Stimulated activated CD8-positive, alpha-beta memory T cell treated with anti-CD3 and anti-CD28 coated beads, Interleukin-15, amount 100 ng/mL, for 48 hours (primary cell): ENCODE measurements at places on chromosomes 2 and 18.

GRCh38 chr2:233241803-233242202, 9.7 kb upstream of the ATG16L1 start:
- DNase-seq: no peak

DNA sequence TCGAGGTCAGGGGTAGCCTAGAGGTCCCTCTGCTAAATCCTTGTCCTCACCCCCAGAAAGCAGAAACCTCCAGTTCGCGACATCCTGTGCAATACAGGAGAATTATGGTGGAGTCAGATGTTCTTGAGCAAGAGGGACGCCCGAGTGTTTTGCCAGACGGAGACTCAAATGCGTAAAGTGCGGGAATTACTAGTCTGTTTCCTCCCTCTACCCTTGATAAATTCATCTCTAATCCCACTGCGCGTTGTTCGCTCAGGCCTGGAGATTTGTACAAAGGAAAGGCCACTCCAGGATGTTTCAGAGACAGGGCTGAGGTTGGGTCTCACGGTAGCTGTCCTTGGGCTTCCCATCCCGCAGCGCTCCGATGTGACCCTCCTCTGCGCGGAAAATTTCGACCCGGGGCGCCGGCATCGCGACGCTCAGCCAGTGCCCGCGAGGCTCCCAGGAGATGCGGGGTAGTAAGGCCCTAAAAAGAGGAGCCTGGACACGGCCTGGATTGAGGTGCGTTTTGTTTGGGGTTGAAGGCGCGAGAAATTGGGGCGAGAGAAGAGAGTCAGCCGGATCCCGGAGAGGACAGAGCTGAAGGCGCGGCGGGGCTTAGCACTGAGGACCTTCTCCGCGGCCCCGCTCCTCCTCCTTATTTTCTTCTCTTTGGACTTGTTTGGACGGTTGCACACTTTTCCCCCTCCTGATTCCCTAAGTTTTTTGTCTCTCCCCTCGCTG, 2.6 kb upstream of the NEUROD1 start:
- no peak for DNase-seq

- DNase-seq: no peak
Observed at GRCh38 chr2:86633155-86633651, 9.5 kb upstream of the RNF103 start.

- DNase-seq: no peak
Observed at GRCh38 chr2:10524341-10524740, 76.2 kb upstream of the ODC1 start.

DNA sequence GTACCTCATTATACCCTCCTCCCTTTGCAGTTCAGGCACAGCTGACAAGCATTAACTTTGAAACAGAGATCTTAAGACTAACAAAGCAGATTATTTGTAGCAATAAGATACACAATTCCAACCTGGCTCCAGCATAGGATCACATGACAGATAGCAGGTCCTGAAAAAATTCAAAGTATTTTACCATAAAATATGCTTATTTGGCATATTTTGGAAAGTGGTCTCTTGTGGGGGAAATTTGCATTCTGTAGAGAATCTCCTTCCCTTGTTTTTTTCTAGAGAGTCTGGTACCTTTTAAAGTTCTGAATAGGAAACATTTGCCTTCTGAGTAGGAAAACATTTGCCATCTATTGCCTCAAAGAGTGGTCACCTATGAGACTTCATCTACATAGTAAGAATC, 212.8 kb upstream of the SH3BP4 start:
- DNase-seq: no peak

DNA sequence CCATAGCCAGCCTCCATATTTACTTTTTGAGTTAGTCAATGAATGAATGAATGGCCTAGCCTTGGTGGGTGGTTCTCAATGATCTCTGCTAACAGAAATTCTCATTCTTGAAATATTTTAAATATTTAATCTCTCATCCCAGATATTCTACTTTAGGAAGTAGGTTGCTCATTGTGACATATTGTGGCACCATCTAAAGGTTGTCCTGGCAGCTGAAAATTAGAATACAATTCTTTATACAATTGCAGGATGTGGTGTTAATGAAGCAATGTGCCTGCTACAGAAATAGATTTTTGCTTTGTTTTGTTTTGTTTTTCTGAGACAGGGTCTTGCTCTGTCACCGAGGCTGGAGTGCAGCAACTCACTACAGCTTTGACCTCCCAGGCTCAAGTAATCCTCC, 35.8 kb downstream of the SCG2 start:
- DNase-seq: no peak

- DNase-seq: no peak
Observed at GRCh38 chr2:229175497-229175863, 95.6 kb downstream of the PID1 start.

GRCh38 chr2:145007960-145008263, 488.0 kb upstream of the ZEB2 start:
- DNase-seq: no peak

- DNase-seq: no peak
Observed at GRCh38 chr2:7618031-7618430, 700.8 kb downstream of the RNF144A start.

DNA sequence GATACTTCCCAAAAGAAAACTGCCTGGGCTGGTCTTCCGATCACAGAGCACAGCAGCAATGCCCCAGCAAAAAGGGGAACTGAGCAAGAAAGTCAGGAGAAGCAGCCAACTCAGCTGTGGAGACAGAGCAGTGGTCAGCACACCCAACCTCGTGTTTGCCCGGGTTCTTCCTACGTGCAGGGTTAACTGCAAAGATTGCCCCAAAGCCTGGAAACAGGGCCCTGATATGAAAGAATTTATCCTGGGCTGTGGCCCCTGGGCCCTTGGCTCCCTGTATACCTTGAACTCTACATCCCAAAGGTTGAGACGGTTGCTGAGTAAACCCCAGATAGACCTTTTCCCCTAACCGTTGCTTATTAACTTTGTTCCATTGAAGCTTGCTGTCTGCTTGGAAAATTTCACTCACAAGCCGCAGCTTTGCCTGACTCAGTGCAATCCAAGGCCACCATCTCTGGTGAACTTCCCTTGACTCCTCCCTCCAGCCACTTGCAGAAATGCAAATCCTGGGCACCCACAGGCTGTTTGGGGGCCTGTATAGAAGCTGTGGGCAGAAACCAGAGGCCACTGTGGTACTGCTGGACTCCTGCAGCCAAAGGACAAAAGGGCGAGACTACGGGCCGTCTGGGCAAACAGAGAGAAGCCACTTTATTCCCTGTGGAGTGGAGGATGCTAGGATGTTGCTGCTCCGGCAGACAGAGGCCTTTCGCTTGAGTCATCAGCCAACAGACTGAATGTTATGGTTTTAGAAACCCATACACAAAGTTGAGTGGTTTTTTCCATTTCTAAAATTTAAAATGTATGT, 18.2 kb downstream of the NRP2 start:
- no peak for DNase-seq

GRCh38 chr2:85151026-85151425, 17.8 kb downstream of the TCF7L1 start:
- DNase-seq: no peak

GRCh38 chr2:70733646-70734180, 34.3 kb downstream of the ADD2 start:
- DNase-seq: no peak

- DNase-seq: no peak
Observed at GRCh38 chr2:2913601-2914120, 464.0 kb downstream of the EIPR1 start.

DNA sequence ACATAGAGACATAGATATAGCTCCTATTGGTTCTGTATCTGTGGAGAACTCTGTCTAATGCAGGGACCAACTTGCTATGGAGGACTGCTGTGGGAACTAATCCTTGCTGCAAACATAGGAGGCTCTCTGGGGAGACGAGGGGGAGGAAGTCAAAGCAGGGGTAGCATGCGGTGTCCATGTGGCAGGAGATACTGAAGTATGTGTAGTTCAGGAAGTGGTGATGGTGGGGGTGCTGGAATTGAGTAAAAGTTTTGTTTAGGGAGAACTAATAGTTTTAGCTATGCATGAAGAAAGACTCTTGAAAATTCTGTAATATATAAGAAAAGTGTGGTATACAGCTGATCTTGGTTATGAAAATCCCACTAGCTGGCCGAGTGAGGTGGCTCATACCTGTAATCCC, 62.0 kb downstream of the ANKRD44 start:
- no peak for DNase-seq

DNA sequence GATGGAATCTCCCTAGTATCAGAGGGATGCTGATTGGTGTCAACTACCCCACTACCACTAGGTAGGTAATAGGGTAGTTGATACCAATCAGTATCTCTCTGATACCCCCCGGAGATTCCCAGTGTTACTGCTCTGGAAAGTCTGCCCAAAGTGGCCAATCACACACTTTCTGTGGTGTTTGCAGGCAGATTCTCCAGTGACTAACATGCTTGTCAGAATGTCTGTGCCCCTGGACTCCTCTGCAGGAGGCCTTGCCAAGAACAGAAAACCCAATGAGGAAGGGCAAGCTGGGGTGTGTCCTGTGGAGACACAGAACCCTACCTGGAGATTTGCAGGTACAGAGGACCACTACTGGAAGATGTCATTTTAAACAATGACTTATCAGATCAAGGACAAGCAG, 135.1 kb downstream of the RIT2 start:
- no peak for DNase-seq

DNA sequence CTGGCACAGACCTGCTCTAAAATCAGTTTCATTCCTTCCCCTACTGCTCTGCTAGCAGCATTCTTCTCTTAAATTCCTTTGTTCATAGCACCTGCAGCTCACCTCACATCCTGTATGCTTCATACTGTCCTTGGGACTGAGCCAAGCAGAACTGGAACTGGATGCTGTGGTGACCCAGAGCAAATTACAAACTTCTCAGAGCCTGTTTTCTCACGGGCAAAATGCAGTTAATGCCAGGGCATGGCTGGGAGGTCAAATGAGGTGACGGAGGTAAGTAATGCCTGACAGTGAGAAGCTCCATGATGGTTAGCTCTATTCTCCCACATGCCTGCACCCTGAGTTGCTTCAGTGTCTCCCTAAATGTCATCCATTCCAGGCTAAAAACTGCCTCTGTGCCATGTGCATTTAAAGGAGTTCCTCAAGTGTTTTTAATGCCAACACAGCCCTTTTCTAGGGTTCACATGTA, 29.7 kb downstream of the C2orf42 start:
- no peak for DNase-seq

- DNase-seq: no peak
Observed at GRCh38 chr2:170142502-170142901, 35.4 kb upstream of the MYO3B start.

- no peak for DNase-seq
Observed at GRCh38 chr2:69717861-69718273, 24.1 kb upstream of the ANXA4 start.

- DNase-seq: no peak
Observed at GRCh38 chr2:101960819-101961337, 30.9 kb upstream of the IL1R2 start.

DNA sequence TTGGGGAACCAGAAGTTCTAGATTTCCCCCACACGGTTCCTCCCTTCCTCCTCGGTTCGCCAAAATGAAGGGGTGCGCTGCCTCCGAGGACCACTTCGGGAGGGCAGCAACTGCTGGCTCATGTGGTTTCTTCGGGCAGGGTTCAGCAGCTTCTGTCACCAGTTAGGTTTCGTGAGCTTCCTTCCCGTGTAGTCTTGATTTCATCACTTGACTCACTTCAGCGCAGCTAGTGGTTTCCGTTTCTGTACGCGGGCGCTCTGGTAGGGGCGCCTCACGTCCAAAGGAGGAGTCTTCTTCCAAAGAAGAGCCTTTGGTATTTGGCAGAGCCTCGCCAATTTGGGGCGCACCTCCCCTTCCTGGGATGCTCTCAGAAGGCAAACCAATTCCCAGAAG, 485 bp upstream of the GALNT3 start:
- peak; percentile 60 for DNase-seq

DNA sequence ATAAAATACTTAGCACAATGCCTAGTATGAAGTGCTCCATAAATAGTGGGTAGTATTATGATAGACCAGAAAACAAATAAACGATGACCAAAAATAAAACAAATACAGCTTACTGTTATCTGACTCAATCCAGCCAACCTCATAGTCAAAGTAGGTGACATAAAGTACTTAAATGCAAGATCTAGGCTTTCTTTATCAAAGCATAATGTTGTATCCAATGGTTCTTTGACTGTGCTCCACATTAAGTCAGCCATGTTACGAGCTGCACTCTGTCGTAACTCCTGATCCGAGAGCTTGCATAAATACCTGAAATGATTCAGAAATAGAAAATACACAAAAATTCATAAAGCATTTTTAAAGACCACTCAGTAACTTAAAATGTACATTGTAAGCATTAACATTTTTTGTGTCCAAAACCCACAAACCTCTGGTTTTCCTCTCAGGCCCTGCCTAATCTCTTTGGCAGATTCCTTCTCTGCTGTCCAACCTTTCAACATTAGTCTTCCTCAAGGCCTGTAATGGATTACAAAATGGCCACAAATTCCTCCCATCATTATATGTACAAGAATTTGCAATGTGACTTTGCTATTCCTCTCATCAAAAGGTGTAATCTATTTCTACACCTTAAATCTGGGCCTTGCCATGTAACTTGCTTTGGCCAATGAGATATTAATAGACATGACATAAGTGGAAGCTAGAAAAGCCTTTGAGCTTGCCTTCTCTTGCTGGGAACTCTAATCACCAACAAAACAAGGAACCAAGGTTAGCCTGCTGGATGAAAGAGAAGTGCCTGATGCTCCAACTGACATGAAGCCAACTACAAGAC, 90.6 kb downstream of the USP34 start:
- DNase-seq: no peak

DNA sequence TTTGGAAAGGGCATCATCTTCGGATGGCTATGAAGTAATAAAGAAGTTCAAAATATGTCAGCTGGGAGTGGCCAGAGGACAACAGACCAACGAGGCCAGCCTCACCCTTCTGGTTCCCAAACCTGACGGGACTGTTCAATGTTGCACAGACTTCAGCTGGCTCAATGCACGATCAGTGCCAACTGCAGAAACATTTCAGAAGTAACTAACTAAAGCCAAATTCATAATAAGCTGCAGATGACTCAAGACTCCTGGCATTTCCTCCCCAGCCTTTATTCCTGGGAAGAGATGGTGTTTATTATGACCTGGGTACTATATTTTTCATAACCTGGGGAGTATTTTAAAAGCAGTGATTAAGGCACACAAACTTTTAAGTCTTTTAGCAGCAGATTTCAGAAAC, 3.8 kb upstream of the ATP6V1C2 start:
- no peak for DNase-seq

DNA sequence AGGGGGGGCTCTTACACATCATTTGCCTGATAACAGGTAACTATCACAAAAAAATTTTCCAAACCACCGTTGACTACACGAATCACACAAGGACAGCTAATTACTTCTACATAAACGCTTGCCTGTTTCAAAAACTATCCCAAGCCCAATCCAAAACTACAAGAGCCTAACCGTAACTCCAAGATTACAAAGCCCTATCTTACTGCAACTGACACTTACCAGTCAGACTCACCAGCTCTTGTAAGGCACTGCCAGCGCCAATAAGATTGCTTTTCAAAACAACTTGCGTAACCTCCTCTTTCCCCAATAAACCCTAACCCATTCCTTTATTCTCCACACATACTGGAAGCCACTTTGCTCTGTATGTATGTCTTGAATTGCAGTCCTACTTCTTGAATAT, 148.4 kb downstream of the NBAS start:
- DNase-seq: no peak

GRCh38 chr2:218329027-218329825, 27.4 kb upstream of the CATIP start:
- no peak for DNase-seq

- DNase-seq: no peak
Observed at GRCh38 chr18:44937960-44938719, 257.5 kb downstream of the SETBP1 start.

- DNase-seq: no peak
Observed at GRCh38 chr18:78643004-78643403, 336.6 kb upstream of the SALL3 start.

GRCh38 chr2:238879621-238880377, 31.9 kb downstream of the TWIST2 start:
- no peak for DNase-seq

GRCh38 chr2:218648088-218648786, 11.2 kb downstream of the ZNF142 start:
- peak; percentile 14 for DNase-seq
